CD4-positive, alpha-beta T cell treated with Interleukin-1 beta for 1 hour (primary cell): ENCODE measurements at places on chromosomes 16 and 17.
A peak's percentile ranks its signal among the peaks of the same experiment; 100 is the strongest.

GRCh38 chr17:48553190-48553547 lies 8.3 kb upstream of the HOXB2 start:
- no peak for DNase-seq

DNA sequence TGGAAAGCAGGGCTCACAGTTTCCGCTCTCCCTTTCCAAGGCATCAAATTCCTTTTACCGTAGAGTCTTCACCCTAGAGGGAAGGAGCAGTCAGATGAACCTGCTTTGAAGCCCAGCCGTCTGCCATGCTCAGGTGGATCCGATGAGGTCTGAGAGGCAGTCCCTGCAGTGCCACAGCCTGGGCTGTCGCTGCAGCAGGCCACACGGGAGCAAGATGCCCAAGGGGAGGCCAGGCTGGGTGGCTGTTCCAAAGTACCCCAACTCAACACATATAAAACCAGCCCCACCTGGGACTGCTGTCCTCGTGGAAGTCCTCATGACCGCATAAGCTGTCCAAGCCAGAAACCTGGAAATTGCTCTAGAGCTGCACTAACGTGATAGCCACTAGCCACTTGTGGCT lies 4.9 kb upstream of the LIMD2 start:
- DNase-seq, result no peak

GRCh38 chr17:44826123-44826790 lies 3.8 kb downstream of the GJC1 start:
- no peak for DNase-seq

GRCh38 chr16:57384248-57385070 lies 12.2 kb downstream of the CX3CL1 start:
- peak; percentile 28 for DNase-seq

GRCh38 chr16:89300311-89300975 lies 82.9 kb downstream of the ZNF778 start:
- DNase-seq, result no peak
